ENCODE measurements at places on chromosomes 16 and 17.
A peak's percentile ranks its signal among the peaks of the same experiment; 100 is the strongest.

DNA sequence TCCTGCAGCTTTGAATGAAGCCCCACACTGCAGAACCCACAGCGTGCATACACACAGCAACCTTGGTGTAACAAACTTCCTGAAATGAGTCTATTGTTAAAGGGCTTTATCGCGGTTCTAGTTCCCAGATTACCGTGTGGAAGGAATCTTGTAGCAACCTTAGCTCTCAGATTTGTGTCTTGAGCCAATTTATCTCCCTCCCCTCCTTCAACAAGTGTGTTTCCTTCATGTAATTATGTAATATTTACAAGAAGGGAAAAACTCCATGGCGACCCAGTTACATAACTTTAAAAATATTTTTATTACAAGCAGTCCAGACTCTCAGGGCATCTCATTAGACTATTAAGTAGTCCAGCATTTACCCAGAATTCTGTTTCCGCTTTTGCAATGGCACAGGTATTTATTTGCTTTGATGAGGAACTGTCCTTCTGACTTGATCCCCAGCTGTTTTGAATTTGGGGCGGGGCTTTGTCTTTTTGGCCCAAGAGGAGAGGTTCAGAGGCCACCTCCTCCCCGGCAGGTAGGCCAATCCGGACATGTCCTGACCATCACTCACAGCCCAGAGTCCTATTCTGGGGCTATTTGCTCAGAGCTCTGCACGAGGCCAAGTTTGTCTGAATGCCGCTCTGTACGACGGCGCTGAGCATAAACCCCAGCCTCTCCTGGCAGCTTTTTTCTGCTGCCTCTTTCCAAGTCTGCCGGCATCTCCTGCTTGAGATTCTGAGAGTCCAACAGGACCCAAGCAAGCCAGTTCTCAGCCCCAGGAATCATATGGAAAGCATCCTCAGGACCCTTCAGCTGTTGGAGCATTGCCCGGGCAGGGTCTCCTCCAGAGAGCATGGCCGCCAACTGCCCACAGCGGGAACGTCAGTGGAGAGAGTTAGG, 35.6 kb downstream of the CLEC16A start:
- peak; percentile 31 for DNase-seq

GRCh38 chr16:84729716-84730320, 30.0 kb downstream of the USP10 start:
- DNase-seq: no peak

- DNase-seq: no peak
Observed at GRCh38 chr17:72476134-72476533, 355.3 kb downstream of the SOX9 start.

DNA sequence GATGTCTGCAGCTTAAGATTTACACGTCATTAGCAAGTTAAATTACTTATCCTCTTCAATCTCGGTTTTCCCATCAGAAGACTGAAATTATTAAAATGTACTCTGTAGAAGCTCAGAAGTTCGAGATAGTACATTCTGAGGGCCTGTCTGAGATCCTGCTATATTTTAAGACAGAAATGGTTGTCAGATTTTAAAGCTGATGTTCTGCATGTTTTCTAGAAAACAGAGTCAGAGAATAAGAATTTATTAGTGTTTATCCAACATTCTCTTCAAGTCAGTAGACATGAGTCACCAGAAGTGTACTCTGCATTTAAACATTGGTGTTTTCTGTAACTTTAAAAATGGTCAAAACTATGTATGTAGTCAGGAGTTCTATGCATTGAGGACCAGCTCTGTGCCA, 155.2 kb upstream of the MYOCD start:
- no peak for DNase-seq

DNA sequence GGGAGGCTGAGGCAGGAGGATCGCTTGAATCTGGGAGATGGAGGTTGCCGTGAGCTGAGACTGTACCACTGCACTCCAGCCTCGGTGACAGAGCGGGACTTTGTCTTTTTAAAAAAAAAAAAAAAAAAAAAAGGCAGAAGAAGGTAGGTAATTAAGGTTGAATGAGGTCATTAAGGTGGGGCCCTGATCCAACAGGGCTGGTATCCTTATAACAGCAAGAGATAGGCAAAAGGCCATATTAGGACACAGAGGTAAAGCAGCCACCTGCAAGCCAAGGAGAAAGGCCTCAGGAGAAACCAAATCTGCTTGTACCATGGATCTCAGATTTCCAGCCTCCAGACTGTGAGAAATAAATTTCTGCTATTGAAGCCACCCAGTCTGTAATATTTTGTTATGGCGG, 60.3 kb downstream of the SPAG9 start:
- DNase-seq: no peak

DNA sequence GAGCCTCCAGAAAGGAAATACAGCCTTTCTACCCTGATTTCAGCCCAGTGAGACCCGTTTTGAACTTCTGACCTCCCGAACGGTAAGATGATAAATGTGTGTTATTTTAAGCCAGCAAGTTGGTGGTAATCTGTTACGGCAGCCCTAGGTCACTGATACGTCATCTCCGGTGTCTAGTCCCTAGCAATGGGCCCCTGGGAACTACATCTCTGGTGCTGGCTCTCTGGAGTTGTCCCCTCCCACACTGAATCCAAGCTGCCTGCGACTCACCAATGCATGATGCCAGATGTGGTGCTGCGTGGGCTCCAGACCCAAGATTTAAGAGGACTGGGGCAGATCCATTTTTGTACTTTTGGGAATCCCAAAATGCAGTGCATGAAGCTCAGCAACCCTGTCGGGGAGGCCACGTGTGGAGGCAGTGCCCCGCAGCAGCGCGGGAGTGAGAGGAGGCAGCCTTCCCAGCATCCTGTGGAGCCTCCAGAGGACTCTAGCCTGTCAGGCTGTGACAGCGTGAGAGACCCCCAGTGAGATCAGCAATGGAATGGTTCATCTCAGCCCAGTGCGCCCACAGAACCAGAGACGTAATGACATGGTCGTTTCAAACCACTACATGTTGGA, 43.6 kb upstream of the USP7 start:
- no peak for DNase-seq

- no peak for DNase-seq
Observed at GRCh38 chr17:61007980-61008379, 330.3 kb downstream of the BCAS3 start.

DNA sequence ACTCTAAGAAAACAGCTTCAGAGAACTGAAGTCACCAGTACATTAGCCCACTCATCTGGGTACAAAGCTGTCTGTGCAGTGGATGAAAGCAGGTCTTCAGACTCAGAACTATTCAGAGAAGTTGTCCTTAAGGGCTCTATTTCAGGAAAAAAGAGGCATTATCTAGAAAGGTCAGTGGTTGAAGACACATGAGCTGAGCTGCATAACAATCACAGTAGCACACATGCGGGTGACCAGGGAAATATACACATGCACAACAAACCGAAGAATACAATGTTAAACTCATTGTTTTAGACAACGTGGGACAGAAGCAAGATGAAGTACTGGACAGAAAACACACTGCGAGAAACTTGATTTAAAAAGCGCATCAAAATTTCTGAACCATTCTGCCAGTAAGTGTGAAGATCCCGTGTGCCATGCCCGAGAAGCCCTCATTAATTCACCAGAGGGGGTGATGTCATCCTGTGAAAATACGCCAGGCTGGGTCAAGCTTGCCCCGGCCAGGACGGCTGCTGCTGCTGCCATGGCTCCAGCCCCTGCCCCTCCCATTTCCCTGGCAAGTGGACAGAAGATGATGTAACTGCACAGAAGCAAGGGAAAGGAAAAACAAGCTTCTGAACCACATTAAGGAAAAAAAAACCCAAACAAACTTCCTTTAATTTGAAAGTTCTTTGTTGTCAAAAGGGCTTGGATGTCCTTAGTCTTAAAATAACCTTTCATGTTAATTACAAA, 10.1 kb downstream of the DYNC1LI2 start:
- DNase-seq: peak; percentile 50

DNA sequence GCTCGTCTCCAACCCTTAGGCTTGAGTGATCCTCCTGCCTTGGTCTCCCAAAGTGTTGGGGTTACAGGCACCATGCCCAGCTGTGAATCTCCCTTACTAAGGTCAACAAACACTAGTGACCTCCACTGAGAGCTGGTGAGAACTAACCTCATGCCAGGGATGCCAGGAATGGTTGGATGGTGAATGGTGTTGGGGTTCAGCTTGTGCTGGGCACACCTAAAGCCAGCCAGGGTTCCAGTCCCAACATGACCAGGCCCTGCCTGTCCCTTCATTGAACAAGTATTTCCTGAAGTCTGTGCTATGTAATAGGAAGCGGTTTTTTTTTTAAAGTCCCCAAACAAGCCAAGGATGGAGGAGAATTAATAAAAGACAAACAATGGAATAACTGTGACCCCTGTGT, 56.0 kb upstream of the TOB1 start:
- no peak for DNase-seq

DNA sequence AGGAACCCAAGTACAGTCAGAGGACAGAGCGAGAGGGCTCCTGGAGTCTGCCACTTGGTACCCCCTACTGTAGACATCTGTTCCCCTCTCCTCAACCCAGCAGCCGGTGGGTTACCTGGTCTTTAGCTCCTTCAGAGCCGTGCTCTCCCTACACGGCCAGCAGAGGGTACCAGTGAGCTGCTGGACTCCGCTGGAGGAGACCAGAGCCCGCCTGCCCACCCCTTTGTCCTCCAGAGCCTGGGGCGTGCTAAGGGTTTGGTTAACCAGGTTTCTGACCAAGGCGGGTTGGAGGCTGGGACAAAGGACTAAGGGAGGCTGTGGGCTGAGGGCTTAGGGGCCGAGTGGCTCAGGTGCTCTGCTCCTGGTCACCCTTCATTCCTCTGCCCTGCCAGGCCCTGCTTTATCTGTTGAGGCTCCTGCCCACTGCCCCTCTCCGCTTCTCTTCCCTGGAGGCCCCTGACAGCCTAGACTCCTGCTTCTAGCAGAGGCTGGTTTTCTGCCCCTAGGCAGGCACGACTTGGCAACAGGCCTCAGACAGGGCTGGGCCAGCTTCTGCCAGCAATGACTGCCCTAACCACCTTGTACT, 2.7 kb upstream of the HSD11B2 start:
- DNase-seq: peak; percentile 84

DNA sequence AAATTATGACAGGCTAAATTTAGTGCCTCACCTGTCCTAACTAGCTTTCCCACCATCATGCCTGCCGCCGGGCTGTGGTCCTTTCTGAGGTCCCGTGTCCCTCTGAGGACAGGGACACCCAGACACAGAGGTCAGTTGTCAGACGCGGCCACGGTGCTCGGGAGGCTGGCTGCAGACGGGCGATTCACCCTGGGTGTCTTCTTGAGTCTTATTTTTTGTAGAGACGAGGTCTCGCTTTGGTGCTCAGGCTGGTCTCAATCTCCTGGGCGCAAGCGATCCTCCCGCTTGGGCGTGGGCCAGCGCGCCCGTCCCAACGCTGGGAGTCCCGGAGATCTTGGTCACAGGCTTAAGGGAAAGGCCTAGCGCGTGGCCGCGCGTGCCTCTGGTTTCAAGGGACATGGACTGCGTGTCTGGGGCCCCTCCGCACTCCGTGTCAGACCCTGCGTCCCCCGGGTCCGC, 797 bp upstream of the RAB11FIP3 start:
- DNase-seq: no peak
